ENCODE measurements at places on chromosomes 7 and 10.

DNA sequence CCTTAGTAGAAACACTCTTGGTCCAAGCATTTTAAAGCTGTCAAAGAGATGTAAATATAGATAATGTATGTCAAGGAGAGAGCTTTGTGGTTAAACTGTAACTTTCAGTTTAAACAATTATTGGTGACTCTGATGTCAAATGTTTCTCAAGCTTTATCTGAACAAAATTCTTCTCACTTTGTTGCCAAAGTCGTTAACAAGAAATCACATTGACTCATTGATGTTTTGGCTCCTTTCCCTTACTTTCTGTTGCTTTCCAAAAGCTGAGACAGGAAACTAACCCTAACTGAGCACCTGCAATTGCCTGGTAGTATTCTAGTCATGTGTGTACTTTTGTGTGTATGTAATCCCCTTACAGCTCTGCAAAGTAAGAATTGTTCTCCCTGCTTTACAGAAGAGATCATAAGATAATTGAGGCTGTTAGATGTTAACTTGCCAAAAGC, 108.5 kb downstream of the CFTR start:
- DNase-seq, result no peak

GRCh38 chr10:29621161-29621560, 13.6 kb downstream of the SVIL start:
- no peak for DNase-seq

- DNase-seq, result no peak
These were observed 74.5 kb downstream of the LANCL2 start for GRCh38 chr7:55439627-55440026.

DNA sequence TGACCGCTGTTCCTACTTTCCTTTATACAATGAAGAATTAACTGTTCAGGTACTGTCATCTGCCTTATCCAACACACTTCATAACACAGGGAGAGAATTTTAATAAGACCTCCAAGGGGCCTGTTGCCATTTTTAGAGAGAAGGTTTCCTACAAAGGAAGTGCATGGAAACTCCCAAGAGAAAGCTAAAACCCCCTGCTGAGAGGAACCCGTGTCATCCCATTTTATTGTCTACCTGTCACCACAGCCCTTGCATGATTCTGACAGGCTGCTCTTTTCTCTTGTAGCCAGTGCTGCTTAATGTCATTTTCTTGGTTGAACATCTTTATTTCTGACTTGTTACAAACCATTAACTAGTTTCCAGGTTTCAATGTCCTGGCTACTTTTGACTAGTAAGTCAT, 98.4 kb downstream of the SNX10 start:
- no peak for DNase-seq

DNA sequence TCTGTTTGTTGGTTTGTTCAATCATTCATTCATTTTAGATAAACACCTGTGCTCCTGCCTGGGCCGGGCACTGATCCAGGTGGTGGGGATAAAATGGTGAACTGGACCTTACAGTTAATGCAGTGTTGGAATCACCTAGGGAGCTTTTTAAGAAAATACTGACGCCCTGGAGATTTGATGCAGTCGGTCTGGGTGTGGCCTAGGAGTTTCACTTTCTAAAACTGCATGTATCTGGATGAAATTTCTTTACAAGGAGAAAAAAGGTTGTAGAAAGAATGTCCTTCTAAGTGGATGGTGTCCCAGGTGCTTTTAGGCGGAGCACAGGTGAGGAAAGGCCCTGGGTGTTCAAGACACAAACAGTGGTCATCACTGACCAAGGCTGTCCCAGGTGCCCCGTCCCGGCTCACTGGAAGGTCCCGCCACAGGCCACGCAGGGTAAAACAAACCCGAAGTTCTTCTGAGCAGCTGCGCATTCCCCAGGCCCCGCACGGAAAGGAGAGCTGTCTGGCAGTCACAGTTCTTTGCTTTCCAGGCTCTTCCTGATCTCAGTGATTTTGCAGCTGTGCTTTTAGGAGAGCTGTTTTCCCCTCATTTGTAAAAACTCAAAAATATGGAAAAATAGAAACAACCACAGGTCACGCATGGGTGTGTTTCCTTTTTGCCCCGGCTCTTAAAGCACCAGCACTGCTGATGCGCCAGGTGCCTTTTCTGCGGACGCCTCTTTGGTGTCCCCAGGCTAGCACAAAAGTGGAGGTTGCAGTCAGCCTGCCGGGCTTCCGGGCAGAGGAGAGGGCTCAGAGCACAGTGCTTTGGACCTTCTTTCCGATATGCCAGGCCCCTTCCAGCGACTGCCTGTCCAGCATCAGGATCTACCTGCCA, 161.9 kb downstream of the GRK5 start:
- no peak for DNase-seq

GRCh38 chr7:12594122-12594897, 23.8 kb downstream of the SCIN start:
- DNase-seq, result no peak

- DNase-seq, result no peak
These were observed 478 bp upstream of the ZNF22 start for GRCh38 chr10:45000138-45000751.

DNA sequence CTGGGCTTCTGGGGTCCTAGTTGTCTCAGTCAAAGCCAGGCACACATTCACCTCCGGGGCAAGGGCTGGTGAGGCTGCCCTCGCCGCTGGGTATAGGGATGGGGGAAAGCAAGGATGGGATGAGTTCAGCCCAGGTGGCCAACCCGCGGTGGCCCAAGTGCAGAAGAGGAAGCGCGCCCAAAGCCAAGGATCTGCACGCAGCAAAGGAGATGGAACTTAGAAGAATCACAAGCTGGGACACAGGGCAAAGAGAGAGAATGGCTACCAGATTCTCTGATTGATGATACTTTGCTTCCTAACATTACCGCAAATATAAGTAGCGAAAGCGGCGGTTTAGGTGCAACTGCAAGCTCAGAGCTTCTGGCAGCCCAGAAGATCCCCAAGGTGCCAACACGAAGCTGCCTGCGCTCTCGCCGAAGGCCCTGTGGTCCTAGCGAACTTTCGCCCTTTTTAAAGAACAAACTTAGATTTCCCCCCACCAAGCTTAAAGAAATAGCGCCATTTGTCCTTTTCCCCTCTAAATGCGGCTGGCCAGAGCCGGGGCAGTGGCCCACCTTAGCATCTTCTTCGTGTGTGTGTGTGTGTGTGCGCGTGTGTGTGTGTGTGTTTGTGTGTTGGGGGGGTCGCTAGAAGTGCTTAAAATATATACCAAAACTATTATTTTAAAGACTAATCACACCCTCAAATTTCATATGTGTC, 927 bp upstream of the MKX start:
- no peak for DNase-seq

DNA sequence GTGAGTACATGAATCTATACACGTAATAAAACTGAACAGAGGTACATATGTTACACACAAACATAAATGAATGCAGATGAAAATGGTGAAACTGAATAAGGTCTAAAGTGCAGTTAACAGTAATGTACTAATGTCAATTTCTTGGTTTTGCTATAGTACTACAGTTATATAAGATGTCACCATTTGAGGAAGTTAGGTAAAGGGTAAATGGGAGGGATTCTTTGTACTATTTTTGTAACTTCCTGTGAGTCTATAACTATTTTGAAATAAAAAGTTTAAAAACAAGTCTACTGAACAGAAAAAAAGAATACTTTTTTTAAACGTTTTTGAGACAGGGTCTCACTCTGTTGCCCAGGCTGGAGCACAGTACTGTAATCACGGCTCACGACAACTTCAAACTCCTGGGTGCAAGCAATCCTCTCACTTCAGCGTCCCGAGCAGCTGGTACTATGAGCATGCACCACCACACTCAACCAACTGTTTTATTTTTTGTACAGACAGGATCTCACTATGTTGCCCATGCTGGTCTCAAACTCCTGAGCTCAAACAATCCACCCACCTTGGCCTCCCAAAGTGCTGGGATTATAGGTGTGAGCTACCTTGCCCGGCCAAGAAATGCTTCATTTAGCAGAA, 71.5 kb downstream of the WAPL start:
- no peak for DNase-seq

DNA sequence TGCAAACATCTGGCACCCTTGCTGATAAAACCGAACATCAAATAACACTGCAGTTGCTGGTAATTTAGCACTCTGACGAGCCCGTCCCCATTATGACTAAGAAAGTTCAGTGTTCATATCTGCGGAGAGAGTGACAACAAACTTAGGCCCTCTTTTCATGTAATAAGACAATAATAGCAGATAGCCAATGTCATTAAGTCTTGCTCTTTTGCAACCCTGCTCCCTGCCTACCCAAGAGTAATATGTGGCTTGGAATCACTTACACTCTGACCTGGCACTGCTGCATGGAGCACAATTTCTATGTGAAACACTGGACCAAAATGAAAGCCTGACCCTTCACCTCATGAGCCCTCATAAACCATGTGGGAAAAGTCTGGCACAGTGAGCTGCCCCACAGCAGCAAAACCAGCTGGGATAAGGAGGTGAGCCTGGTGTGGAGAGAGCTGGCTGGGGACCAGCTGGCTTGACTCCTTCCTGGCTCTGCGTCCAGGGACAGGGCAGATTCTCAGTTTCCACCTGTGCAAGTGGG, 86.5 kb downstream of the HIPK2 start:
- DNase-seq, result no peak

Data from activated gamma-delta T cell (primary cell).